ENCODE measurements at places on chromosomes 3 and 15. TPM values are rescaled to one million over a fixed set of nuclear protein-coding genes. Genes with fewer than 3 reads are reported as not detected.

The HEG1 gene
- total RNA-seq: 102 TPM

The IL17RC gene
- 53.4 TPM for total RNA-seq

The SRPRB gene
- 47.2 TPM for total RNA-seq

The PLA2G4B gene
- 2.3 TPM for total RNA-seq

The TTC14 gene
- 52.2 TPM for total RNA-seq

The C3orf20 gene
- total RNA-seq: 0.12 TPM

The TEX55 gene
- total RNA-seq: not detected

The GPR149 gene
- not detected for total RNA-seq

The TIMP4 gene
- 213 TPM for total RNA-seq

The ITGA11 gene
- 1.4 TPM for total RNA-seq

The PYGO1 gene
- total RNA-seq: 6.0 TPM

The PPP1R14D gene
- not detected for total RNA-seq

The CLASP2 gene
- total RNA-seq: 26.1 TPM

The USP19 gene
- total RNA-seq: 30.7 TPM

The ROPN1 gene
- total RNA-seq: not detected

The STRA6 gene
- total RNA-seq: not detected

The ZNF662 gene
- total RNA-seq: 9.9 TPM

The ZIC1 gene
- not detected for total RNA-seq

The KIF15 gene
- total RNA-seq: 1.7 TPM

The ZNF501 gene
- 1.9 TPM for total RNA-seq

The GOLGA8N gene
- total RNA-seq: 15.0 TPM

The GOLGA6A gene
- not detected for total RNA-seq

The KBTBD13 gene
- not detected for total RNA-seq

The TRIM71 gene
- 0.13 TPM for total RNA-seq

The XYLB gene
- total RNA-seq: 3.8 TPM

The RTP1 gene
- total RNA-seq: not detected

The PLSCR5 gene
- total RNA-seq: not detected

The CADPS gene
- total RNA-seq: 1.6 TPM

The LTK gene
- total RNA-seq: 1.3 TPM

The DPPA2 gene
- total RNA-seq: not detected

The CNTN6 gene
- total RNA-seq: not detected

The SLC28A2 gene
- total RNA-seq: not detected

The PP2D1 gene
- total RNA-seq: not detected

The LRRC31 gene
- not detected for total RNA-seq

The RBP2 gene
- total RNA-seq: not detected

The FGD5 gene
- total RNA-seq: 18.8 TPM

The GOLGA6B gene
- not detected for total RNA-seq
